ENCODE measurements at places on chromosomes 11 and 22.

GRCh38 chr11:131808470-131808869 is 438.1 kb downstream of the NTM start:
- DNase-seq: no peak

DNA sequence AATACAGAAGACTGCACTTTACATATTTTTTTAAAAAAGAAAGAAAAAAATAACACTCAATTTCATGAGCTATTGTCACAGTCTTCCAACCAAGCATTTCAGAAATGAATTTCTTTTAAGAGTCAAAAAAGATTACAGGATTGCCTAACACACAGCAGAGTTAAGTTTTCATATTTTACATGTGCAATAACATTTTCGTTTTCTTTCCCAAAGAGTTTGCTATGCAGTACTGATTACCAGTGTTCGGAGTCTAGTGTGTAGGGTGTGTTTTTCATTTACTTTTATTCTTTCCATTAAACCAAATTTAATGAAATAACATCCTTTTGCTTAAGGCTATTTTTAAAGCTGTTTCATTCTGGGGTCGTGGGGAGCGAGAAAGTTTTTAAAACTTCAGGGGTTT is 53.2 kb downstream of the MN1 start:
- DNase-seq: no peak

DNA sequence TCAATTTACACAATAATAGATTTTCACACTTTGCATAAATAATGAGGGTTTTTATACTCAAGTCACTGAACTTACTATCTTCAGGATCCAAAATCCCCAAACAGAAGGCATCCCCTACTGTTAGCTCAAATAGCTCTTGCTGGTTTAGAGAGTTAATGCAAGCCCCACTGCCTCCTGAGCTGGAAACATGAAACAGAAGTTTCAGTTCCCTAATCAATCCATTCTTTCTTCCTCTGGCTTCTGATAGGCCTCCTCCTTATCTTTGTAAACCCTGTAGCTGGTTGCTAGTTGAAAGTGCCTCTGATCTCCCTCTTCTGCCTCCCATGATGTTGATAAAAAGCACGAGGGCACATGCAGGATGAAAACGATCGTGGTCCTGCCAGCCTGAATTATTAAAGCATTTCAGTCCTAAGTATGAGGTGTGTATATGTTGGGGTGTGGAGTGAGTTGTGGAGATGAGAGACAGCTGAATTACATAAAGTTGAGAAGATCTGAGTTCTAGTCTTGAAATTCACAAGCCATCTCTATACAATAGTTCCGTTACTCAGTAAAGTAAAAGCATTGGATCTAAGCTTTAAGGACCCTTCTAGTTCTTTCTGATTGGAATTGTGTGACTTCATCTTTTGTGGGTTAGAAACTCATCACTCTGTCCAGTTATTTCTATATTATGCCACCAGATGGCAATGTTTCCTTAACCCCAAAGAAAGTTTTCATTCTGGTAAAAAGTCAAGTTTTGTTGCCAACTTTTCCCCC is 35.0 kb upstream of the EHF start:
- DNase-seq: peak; percentile 22

- no peak for DNase-seq
These were observed 5.5 kb downstream of the CSNK2A3 start for GRCh38 chr11:11347592-11347991.

- no peak for DNase-seq
These were observed 34.6 kb downstream of the RASD2 start for GRCh38 chr22:35575116-35575748.

DNA sequence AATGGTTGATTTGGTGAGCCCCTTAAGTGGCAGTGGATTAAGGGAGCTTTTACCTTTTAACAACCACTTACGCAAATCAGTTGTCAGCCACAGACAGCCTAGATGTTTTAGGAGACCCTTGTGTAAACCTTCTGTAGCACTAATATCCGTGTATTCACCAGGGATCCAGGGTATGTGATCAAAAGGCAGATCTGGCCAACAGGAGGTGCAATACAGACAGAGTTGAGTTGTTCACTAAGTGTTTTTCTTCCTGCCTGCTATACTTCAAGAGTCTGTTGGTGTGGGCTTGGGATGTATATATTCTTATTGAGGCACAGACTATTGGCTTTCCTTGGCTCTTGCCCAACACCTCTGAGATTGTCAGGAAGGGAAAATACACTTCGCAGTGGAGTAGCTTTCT is 175.1 kb downstream of the FAT3 start:
- no peak for DNase-seq

DNA sequence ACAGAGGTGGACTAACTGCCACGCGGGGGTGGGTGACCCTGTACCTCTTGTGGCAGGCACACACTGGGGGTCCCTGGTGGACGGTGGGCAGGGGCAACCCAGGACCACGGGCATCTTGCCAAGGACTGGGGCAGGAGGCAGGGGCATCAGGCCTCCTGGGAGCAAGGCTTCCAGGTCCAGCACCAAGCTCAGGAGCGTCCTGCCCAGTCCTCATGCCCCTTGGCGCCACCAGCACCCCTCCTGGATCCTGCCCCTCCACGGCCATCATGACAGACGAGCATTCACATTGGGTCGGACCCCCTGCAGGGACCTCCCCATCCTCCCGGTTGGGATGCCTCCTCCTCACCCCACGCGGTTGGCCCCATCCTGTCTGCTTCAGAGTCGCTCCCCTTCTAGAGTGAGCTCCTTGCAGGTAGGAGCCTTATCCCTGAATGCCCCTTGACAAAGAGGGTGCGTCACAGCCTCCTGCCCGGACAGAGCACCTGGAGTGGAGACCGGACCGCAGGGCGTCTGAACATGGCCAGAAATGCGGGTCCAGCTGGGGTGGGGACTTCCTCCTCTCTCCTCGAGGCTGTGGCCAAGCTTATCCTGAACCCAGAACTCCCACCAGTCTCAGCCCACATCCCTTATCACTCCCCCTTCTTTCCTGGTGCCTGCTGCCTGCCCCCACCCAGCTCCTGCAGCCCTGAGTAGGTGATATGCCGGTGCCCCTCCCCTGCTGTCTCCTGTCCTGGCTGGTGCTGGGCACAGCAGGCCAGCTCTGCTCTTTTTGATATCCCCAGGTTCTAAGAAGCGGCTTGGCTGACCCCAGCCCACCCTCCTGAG is 40.3 kb downstream of the IGF2 start:
- no peak for DNase-seq

- DNase-seq: no peak
These were observed 19.7 kb downstream of the ZNRF3 start for GRCh38 chr22:28903080-28903479.

Measured in H54 (cell line).